ENCODE measurements at places on chromosomes 2 and 18.

- no peak overlapping the region for H3K27ac ChIP-seq
- no peak for DNase-seq
- no peak overlapping the region for H3K4me3 ChIP-seq
- no peaks in the 10 kb centered on the region for H3K27me3 ChIP-seq
- H3K4me1 ChIP-seq: no peaks in the 10 kb centered on the region
- no peaks in the 10 kb centered on the region for H3K36me3 ChIP-seq
Observed at GRCh38 chr2:196309691-196310090, 138.3 kb upstream of the STK17B start.

DNA sequence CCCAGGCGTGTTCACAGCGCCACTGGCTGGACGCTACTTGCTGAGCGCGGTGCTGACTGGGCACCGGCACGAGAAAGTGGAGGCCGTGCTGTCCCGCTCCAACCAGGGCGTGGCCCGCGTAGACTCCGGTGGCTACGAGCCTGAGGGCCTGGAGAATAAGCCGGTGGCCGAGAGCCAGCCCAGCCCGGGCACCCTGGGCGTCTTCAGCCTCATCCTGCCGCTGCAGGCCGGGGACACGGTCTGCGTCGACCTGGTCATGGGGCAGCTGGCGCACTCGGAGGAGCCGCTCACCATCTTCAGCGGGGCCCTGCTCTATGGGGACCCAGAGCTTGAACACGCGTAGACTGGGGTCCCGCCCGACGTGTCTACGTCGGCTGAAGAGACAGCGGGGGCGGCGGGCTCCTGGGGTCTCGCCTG lies 891 bp upstream of the KHK start:
- no peaks in the 10 kb centered on the region for H3K36me3 ChIP-seq
- H3K27ac ChIP-seq: peak overlapping the region; percentile 94
- no peaks in the 10 kb centered on the region for H3K27me3 ChIP-seq
- H3K4me3 ChIP-seq: peak overlapping the region; percentile 62

- no peaks in the 10 kb centered on the region for H3K36me3 ChIP-seq
- DNase-seq: no peak
- no peaks in the 10 kb centered on the region for H3K4me1 ChIP-seq
- no peak overlapping the region for H3K4me3 ChIP-seq
Observed at GRCh38 chr2:121710470-121711170, 26.1 kb downstream of the NIFK start.

DNA sequence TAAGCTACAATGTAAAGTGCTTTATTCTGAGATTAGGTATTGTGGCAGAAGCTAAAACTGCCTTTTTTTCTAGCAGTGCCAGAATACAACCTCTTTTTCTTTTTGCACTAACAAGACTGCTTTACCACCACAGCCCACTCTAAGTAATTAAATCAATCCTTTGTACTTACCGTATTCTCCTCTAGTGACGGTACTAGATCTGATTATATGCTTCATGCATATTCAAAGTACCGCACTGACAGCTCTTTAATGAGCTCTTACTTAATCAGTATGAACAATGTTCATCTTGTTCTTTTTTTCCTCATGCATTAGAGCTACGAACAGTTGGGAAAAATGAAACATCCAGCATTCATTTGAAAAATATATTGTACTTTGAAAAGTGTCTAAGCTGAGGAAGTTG lies 16.1 kb upstream of the OTX1 start:
- no peaks in the 10 kb centered on the region for H3K27me3 ChIP-seq
- no peak overlapping the region for H3K4me3 ChIP-seq
- DNase-seq: no peak

- H3K27ac ChIP-seq: no peak overlapping the region
- no peaks in the 10 kb centered on the region for H3K36me3 ChIP-seq
- no peaks in the 10 kb centered on the region for H3K27me3 ChIP-seq
Observed at GRCh38 chr2:23589739-23590138, 204.8 kb downstream of the KLHL29 start.

- no peak overlapping the region for H3K4me3 ChIP-seq
- H3K36me3 ChIP-seq: no peaks in the 10 kb centered on the region
- H3K4me1 ChIP-seq: no peaks in the 10 kb centered on the region
- no peak for DNase-seq
- H3K27me3 ChIP-seq: no peaks in the 10 kb centered on the region
- no peak overlapping the region for H3K27ac ChIP-seq
Observed at GRCh38 chr2:43191947-43192516, 34.4 kb downstream of the ZFP36L2 start.

DNA sequence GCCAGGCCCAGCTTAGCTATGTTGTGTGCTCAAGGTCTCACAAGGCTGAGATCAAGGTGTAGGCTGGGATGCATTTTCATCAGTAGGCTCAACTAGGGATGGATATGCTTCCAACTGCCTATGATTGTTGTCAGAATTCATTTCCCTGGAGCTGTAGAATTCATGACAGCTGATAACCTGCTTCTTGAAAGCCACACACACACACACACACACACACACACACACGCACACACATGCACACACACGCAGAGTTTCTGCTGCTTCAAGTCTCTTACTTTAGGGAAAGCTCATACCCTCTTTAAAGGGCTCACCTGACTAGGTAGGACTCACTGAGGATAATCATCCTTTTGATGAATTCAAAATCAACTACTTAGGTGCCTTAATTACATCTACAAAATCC lies 8.2 kb upstream of the VPS4B start:
- no peak for DNase-seq
- no peak overlapping the region for H3K4me3 ChIP-seq
- H3K4me1 ChIP-seq: no peaks in the 10 kb centered on the region
- no peaks in the 10 kb centered on the region for H3K36me3 ChIP-seq
- H3K27me3 ChIP-seq: no peaks in the 10 kb centered on the region

GRCh38 chr2:58054264-58054663 lies 7.7 kb downstream of the VRK2 start:
- H3K4me3 ChIP-seq: no peak overlapping the region
- no peaks in the 10 kb centered on the region for H3K27me3 ChIP-seq
- no peak overlapping the region for H3K27ac ChIP-seq
- DNase-seq: no peak
- peaks cover 11% of the 10 kb centered on the region for H3K4me1 ChIP-seq

DNA sequence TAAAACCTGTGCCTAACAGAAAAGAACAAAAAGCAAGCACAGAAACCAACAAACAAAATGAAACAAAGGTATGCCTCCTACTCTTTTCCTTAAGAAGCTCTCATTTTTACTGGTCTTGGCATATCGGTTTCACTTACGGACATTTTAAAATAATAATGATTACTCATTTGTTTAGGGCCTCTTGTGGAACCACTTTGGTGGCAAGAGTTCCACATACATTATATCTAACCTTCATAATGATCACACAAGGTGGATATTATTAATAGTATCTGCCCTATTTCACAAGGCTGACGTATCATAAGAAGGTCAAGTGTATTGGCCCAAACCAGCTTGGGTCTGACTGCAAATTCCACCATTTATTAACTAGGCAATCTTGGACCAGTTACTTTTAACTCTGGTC lies 304.7 kb downstream of the TCF4 start:
- peaks cover 41% of the 10 kb centered on the region for H3K4me1 ChIP-seq
- H3K27me3 ChIP-seq: no peaks in the 10 kb centered on the region
- DNase-seq: no peak
- no peaks in the 10 kb centered on the region for H3K36me3 ChIP-seq
- H3K27ac ChIP-seq: no peak overlapping the region

- H3K27me3 ChIP-seq: no peaks in the 10 kb centered on the region
- H3K4me1 ChIP-seq: peaks cover 40% of the 10 kb centered on the region
- H3K27ac ChIP-seq: no peak overlapping the region
- H3K4me3 ChIP-seq: peak overlapping the region; percentile 88
Observed at GRCh38 chr2:39118786-39119499, 1.9 kb downstream of the SOS1 start.

DNA sequence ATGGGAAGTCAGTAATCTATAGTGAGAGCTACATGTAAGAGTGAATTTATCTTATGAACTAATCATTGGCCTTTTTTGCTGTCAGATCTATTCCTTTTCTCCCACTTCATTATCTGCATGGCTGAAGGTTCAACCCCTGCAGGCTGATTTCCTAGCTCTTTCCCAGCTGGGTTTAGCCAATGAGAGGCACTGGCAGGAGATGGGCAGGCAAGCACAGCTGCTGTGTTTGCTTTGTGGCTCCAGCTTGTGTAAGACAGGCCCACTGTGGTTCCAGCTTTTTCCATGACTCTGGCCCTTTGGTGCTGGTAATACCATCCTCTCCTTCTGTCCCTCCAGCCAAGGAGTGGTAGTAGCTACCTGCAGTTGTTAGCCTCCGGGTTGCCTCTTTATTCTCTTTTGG lies 248.8 kb downstream of the PLCL1 start:
- H3K27ac ChIP-seq: no peak overlapping the region
- DNase-seq: no peak
- no peaks in the 10 kb centered on the region for H3K4me1 ChIP-seq
- H3K36me3 ChIP-seq: no peaks in the 10 kb centered on the region
- H3K4me3 ChIP-seq: no peak overlapping the region

DNA sequence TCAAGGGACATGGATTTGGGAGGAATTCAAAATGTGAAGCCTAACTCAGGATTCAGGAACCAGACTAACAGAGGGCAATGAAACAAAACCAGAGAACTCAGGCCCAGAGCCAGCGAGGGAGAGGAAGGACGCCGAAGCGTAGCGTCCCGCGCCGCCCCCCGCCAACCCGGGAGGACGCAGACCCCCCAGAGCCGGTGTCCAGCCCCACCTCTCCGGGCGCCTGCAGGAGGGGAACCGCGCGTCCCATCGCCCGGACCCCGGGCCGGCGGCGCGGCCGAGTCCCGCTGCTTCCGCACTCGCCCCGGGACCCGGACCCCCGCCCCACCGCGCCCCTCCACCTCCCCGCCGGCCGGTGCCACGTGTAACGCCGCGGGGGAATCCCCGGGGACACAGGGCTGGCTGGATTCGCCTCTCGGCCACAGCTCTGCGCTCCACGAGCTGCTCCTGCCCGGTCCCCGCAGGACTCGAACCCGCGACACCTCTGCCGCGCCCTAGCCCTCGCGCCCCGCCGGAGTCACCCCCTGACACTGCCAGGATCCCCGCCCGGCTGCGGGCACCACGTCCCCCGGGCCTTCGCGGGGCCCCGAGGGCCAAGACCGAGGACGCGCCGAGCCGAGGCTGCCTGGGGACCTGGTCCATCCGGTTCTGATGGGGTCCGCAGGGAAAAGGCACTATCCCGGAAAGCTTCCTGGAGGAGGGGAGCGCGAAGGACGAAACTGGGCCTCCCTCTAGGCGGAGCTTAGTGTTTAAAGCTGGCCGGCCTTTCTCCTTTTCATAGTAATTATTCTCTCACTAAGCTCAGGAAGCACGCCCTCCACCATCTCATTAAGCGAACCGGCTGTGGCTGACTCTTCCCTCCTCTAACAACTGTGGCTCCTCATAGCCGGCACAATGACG lies 40.4 kb upstream of the FAM124B start:
- no peaks in the 10 kb centered on the region for H3K36me3 ChIP-seq
- DNase-seq: no peak
- H3K27me3 ChIP-seq: peaks cover 9% of the 10 kb centered on the region
- H3K4me1 ChIP-seq: no peaks in the 10 kb centered on the region
- no peak overlapping the region for H3K4me3 ChIP-seq

GRCh38 chr2:57516698-57517340 lies 529.8 kb upstream of the VRK2 start:
- DNase-seq: no peak
- H3K27ac ChIP-seq: no peak overlapping the region
- no peaks in the 10 kb centered on the region for H3K4me1 ChIP-seq
- H3K36me3 ChIP-seq: no peaks in the 10 kb centered on the region

GRCh38 chr2:40396124-40396523 lies 55.8 kb downstream of the SLC8A1 start:
- H3K4me1 ChIP-seq: peaks cover 14% of the 10 kb centered on the region
- H3K27me3 ChIP-seq: no peaks in the 10 kb centered on the region
- DNase-seq: no peak
- H3K4me3 ChIP-seq: no peak overlapping the region

DNA sequence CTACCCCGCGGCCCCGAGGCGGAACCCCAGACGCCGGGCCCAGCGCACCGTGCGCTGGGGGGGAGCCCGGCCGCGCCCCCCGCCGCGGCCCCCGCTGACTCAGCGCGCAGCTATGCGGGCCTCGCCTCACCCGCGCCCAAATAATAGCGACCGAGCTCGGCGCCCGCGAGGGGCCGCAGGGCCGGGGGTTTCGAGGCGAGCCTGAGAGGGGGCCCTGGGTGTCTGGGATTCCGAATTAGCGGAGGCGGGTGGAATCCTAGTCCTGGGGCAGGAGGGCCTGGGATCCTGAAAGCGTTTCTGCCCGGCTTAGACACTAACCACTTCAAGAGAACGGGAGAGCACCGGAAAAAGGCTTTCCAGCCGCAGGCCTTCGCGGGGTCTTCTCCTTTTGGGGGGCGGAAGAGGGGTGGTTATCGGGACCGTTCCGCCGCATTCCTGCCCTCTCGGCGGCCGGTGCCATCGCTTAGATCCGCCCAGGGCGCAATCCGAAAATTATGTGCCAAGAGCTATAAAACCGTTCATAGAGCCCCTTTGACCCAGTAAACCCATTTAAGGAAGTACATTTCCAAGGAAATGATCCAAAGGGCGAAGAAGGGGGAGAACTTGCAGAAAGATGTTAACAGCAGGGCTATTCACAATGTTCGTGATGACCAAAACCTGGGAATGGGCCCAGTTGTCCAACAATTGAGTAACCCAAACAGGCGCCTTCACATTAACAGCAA lies 681 bp upstream of the ROCK2 start:
- peak overlapping the region; percentile 95 for H3K4me3 ChIP-seq
- no peaks in the 10 kb centered on the region for H3K27me3 ChIP-seq
- peaks cover 10% of the 10 kb centered on the region for H3K4me1 ChIP-seq
- H3K36me3 ChIP-seq: no peaks in the 10 kb centered on the region
- peak overlapping the region; percentile 97 for H3K27ac ChIP-seq

- H3K27me3 ChIP-seq: no peaks in the 10 kb centered on the region
- DNase-seq: no peak
- H3K4me3 ChIP-seq: no peak overlapping the region
Observed at GRCh38 chr2:191170773-191171172, 20.0 kb upstream of the STAT4 start.

DNA sequence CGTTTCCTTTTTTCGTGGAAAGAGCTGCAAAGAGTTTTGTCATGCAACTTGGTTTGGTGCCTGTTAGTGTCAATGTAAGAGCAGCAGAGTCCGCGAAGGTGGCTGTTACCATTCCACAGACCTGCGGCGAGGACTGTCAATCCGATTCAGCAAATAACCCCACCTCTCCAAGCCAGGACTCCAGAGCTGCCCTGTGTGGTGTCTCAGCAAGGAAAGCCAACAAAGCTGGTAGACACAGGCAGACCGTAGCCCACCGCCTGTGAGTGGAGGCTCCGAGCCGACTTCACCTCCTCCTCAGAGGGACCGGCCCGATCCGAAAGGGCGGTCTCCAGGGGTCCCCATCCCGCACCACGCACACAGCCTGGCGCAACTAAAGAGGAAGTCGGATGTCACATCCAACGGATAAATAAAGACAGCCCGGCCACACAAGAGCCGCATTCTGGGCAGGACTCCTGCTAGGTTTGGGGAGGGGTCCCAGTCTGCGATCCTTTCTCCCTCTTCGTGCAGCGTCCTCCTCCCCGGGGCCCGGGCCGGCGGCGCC lies 819 bp downstream of the ANKRD44 start:
- H3K4me3 ChIP-seq: peak overlapping the region; percentile 1
- H3K4me1 ChIP-seq: peaks cover 9% of the 10 kb centered on the region
- no peak overlapping the region for H3K27ac ChIP-seq
- DNase-seq: peak; percentile 35
- H3K36me3 ChIP-seq: no peaks in the 10 kb centered on the region

All from adrenal gland (tissue), 19 donors.